ENCODE measurements at places on chromosomes 3 and 15.

GRCh38 chr3:59935025-59935424 is 885.2 kb upstream of the CFAP20DC start:
- no peak for DNase-seq

DNA sequence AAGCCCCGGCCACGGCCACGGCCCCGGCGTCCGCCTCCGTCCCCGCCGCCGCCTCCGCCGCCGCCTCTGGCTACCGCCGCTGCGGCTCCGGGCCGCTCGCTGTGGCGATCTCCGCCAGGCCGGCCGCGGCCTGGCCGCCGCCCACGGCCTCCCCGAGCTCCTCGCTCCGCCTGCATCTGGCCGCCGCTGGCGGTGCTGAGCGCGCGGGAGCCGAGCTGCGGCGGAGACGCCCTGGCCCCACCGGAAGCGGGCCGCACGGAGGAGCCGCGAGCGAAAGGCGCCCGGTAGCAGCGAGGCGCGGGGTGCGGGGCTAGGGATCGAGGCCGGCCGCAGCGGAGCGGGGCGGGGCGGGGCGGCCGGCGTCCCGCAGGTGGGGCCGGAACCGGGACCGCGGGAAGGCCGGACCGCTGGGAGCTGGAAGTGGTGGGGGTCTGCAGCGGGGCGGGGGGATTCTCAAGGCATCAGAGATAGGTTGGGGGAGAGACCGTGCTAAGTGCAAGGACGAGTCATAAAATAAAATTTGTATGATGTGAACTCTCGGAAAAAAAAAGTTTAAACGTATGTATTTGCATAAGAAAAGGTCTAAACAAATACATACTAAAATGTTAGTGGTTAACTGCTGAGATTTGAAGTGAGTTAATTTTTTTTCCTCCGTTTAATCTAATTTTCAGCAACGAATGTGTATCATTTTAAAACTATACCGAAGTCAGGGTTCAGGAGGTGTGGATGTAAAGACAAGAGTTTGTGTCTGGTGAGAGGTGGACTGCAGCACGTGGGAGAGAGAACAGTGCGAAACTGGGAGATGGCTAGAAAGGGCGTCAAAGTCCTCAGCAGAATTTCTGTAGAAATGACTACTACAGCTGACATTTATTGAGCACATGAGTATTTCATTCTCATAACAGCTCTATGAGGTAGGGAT is at the start of gene AVEN:
AVEN (minus strand) TSS at position 334 of the 919 bp plus-strand sequence; CDS start at position 176, 158 bp downstream.
- no peak for DNase-seq

DNA sequence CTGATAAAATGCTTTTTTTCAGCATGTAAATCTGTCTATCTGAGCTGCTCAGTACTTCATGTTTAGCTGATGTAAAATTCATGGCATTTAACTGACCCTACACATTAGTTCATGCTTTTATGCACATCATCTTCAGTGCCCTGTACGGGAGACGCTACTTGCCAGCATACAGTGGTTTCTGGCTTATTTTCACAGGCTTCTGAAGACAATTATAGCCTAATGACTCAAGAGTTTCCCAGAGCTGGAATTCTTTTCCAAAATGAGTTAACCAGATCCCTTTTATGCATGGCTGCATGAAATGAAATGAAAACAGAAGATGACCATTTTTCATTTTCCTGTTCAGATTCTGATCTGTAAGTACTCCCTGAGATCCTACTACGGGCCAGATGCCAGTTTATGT is 1061.5 kb downstream of the ROBO2 start:
- no peak for DNase-seq

DNA sequence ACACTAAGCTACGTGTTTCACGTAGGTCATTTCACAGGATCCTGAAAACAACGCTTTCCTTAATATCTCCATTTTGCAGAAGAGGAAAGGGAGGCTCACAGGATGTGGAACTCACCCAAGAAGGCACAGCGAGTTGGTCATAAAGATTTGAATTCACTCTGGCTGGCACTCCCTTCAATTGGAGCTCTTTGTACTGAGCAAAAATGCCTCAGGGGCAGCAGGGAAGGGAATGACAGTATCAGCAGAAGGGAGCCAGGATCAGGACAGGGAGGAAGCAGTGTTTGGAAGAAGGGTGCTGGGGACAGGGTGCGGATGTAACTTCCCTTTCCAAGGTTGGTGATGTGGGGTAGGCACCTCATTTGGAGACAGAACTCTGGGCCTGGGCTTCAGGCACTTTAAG is 1.1 kb upstream of the ST6GAL1 start:
- no peak for DNase-seq

- no peak for DNase-seq
These were observed 185.2 kb downstream of the UACA start for GRCh38 chr15:70578196-70578595.

- no peak for DNase-seq
These were observed 308.3 kb downstream of the GAP43 start for GRCh38 chr3:115931581-115931980.

- no peak for DNase-seq
These were observed 44.6 kb downstream of the POMGNT2 start for GRCh38 chr3:43061101-43061895.

- DNase-seq = peak; percentile 28
These were observed 225.1 kb upstream of the C2CD4B start for GRCh38 chr15:62389885-62390790.

- DNase-seq = peak; percentile 33
These were observed 21.4 kb upstream of the LIPC start for GRCh38 chr15:58410353-58410752.

DNA sequence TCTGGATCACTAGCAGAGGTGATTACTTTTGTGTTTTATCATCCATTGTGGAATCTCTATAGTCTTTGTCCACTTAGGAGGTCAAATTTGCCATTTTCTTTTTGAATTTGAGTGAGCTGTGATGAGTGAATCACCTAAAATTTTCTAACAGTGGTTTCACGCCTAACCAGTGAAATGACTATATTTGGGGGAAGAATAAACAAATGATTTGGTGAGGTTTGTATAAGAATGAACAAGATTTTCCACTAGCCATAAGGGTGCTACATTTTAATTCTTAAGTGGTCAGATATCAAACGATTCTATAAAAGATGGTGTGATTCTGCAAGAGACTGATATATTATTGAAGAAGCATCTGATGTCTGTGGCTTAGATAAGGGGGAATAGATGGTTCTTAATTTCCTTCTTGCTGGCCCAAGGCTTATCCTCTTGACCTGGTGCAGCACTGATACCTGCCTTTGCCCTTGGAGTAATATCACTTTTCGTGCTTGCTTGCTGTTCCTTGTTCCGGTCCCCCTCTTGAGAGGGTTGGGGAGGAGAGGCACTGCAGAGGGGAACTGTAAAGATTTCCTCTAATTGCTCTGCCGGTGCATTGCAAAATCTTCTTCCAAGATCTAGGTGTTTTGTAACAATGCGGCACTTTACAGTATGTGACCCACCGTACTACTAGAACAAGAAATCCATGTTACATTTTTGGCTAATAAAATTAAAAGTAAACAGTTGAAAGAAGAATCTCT is 14.5 kb downstream of the C3orf20 start:
- no peak for DNase-seq

DNA sequence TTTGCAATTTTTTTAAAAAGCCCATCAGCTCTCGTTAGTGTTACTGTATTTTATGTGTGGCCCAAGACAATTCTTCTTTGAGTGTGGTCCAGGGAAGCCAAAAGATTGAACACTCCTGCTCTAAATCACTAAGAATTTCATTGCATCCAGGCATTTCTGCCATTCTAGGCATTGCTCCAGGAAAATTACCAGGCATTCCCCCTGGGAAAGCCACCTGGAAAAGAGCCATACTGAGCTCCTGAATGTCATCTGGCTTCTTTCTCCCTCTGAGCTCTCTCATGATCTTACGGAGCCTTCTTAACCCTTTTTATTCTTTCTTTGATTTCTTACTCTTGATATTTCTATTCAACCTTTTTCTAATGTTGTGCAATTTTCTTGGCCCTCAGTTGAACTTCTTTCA is 202.2 kb downstream of the DOCK3 start:
- peak; percentile 33 for DNase-seq

DNA sequence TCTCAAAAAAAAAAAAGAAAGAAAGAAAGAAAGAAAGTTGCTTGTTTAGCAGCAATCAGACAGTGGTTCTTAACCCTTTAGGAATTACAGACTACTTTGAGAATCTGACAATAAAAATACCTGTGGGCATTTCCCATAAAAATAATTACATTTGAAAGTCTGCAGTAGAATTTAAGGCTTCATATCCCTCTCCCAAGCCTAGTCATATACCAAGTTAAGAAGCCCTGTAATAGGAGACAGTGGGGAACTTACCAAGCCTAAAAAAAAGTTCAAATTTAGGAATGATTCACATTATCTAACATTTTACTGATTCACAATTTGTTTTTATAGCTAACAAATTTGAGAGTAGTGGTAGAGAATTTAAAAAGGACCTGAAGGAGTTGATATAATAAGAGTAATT is 47.5 kb downstream of the LRRFIP2 start:
- DNase-seq = no peak

- no peak for DNase-seq
These were observed 8.5 kb upstream of the IREB2 start for GRCh38 chr15:78429477-78429876.

- peak; percentile 97 for DNase-seq
These were observed 136.2 kb upstream of the PFN2 start for GRCh38 chr3:150106740-150107428.
